ENCODE measurements at places on chromosomes 3 and 15.

- DNase-seq, result no peak
Measured at GRCh38 chr3:100882571-100882984, 110.6 kb downstream of the ABI3BP start.

DNA sequence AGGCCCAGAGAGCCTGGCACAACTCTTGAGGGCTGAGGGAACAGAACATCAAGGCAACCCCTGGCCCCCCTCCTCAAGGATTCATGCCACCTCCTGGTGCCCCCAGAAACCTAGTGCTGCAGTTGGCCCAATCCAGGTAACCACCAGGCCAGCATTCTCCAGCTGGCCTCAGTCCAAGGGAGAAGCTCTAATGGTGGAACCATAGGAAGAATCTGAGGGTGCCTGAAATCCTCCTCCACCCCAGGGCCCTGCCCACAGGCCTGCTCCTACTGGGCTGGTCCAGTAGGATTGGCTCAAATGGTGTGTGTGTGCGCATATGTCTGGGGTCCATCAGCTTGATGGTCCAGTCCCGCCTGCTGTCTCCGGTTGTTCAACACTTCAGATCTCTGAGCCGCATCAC is 7.7 kb downstream of the HYAL2 start:
- no peak for DNase-seq

GRCh38 chr3:64437131-64437530 is 211.9 kb upstream of the PRICKLE2 start:
- no peak for DNase-seq

- DNase-seq, result no peak
Measured at GRCh38 chr15:52158084-52158765, 33.0 kb downstream of the GNB5 start.

DNA sequence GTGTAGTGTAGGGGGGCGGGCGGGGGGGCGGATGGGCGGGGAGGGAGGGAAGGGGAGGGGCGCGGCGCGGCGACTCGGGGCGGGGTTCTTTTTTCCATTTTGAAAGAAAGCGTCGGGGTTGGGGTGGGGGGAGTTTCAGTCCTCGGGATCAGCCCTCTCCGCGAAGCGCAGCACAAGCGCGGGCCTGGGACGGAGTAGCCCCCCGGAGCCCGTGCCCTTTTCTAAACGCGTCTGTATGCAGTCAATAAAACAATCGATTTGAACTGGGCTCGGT is 6.1 kb downstream of the ISLR2 start:
- DNase-seq, result no peak

DNA sequence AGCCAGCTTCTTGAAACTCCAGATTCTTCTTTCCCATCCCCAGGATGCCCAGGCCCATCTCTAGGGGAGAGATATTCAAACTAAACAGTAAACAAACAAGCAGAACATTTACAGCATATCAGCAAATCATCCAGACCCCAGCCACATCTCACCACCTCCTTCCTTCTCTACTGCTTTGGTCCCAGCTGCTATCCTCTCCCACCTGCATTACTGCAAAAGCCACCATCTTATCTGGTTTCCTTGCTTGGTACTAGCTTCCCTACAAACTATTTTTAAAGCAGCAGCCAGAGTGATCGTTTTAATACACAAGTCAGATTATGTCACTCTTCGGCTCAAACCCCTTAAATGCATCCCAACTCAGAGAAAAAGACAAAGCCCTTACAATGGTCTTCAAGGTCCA is 4.8 kb downstream of the LYSMD2 start:
- no peak for DNase-seq

DNA sequence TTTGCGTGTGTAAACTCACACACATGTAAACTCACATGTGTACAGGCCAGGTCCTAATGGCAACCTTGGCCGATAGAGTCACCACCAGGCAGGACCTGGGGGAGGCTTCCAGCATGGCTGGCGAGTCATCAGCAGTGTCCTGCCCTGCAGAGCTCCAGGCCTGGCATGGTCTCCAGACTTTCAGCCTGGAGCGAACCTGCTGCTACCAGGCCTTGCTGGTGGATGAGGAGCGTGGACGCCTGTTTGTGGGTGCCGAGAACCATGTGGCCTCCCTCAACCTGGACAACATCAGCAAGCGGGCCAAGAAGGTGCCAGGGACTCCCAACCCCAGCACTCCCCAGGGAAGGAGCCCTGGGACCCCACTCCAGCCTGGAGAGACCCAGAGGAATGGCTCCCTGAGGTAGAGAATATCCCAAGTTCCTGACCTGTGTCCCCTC is 1.0 kb downstream of the SEMA3B start:
- DNase-seq, result no peak

DNA sequence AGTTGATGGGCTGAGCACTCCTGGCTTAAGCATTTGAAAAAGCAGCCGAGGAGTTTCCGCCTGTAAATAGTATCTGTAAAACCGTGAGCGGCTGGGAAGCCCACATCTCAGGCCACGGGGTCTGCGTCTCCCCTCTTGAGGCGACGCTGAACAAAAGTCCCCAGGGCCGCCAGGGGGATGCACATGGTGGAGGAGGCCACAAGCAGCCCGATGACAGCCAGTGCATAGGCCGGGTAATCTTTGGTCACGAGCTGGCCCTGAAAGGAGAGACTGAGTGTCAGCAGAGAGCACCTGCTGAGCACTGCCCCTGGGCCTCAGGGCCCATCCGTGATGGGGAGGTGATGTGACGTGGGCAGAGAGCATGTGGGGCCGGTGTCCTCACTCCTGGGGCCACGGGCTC is 37.5 kb downstream of the SLC6A20 start:
- no peak for DNase-seq

- no peak for DNase-seq
Measured at GRCh38 chr15:79930516-79930915, 33.7 kb upstream of the MTHFS start.

DNA sequence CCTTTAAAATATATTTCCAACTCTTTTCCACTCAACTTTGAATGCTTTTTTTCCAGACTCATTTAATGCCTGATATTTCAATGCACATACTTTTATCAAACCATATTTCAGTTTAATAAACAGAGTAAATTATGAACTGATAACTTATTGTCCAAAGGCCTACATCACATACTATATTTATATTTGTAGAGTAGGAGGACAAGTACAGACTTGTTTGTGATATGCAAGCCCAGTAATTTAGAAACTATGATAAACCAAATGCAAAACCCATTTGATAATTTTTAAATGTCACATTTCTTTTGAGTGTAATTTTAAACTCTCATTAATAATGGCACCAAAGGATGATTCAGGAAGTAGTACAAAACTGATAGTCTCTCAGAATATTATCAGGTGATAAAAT is 3.3 kb downstream of the RFX7 start:
- no peak for DNase-seq

GRCh38 chr15:76346669-76347481 is 10.3 kb downstream of the ISL2 start:
- DNase-seq, result no peak

- DNase-seq, result no peak
Measured at GRCh38 chr3:193145248-193145647, 95.8 kb upstream of the PLAAT1 start.

- DNase-seq, result no peak
Measured at GRCh38 chr15:99578809-99579208, 13.0 kb downstream of the MEF2A start.

GRCh38 chr3:62229211-62229610 is 144.1 kb downstream of the FEZF2 start:
- peak; percentile 72 for DNase-seq

- no peak for DNase-seq
Measured at GRCh38 chr3:50617911-50618481, 1.0 kb downstream of the MAPKAPK3 start.

DNA sequence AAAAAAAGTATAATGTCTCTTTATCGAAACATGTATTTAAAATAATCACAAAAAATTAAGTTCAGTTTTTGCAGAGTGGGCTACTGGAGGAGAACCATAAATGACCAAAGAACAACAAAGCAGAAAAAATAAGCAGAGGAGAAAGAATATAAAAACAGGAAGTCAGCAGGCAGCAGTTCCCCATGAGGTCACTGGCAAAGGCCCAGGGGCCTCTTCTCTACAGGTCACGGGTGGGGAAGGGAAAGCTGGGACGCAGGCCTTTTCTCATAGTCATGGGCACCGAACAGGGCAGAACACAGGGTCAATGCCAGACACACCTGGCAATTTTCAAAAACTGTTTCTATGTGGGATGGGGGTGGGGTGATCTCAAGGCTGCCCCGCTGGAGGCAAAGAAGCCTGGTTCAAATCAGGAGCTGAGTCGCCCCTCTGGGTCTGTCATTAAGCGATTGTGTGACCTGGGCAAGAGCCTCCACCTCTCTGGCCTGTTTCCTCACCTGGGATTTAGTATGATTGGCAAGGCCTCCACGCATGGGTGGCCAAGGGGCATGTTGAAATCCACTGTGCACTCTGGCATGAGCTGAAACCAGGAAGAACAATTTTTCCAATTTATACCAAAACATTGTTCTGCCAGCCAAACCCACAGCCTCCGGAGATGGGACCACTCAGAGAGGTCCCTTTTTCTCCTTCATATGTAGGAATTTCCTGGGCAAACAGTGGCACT is 43.8 kb upstream of the UACA start:
- no peak for DNase-seq

GRCh38 chr3:132378-132777 is 64.2 kb upstream of the CHL1 start:
- no peak for DNase-seq

GRCh38 chr15:83249030-83249343 is 35.5 kb downstream of the BNC1 start:
- DNase-seq, result no peak

DNA sequence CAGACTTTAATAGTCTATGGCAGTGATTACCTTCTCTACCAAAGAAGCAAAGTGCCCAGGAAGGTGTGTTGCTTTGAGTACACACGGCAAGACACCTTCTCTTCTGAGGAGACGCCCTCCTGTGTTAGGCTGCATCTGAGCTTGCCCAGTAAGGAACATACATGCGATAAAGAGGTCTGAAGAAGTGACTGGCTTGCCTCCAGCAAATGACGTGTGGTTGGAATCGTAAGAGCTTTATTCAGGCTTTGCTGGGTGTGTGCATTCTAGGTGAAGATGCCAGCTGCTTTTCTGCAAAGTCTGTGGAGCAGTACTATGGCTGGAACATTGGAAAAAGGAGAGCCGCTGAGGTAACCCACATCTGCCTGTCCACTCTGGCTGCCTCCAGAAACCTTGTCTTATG is 22.4 kb downstream of the MAP6D1 start:
- DNase-seq, result no peak

DNA sequence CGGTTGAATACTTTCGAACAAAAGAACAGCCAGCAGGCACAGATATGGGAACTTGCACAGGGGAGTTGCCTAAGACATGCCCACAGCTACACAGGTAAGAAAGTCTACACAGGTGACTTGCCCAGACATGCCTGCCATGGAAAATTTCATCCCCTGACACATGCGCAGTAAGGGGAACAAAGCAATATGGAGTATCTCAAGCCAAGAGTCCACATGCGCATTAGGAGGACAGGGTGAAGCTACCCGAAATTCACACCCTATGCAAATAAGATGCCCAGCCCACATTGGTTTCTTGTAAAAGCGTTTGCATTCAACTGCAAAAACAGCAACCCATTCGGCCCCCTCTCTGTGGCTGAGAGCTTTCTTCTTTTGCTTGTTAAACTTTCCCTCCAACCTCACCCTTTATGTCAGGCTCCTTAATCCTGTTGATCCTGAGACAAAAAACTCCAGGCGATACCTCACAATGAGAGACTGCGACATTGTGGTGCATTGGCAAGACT is 49.3 kb upstream of the TRPM1 start:
- DNase-seq, result no peak

GRCh38 chr3:49410066-49410845 is 1.5 kb downstream of the RHOA start:
- no peak for DNase-seq

GRCh38 chr3:133089906-133090485 is 51.8 kb downstream of the TMEM108 start:
- DNase-seq, result no peak

- DNase-seq, result no peak
Measured at GRCh38 chr3:33722626-33723370, 4.7 kb upstream of the CLASP2 start.

DNA sequence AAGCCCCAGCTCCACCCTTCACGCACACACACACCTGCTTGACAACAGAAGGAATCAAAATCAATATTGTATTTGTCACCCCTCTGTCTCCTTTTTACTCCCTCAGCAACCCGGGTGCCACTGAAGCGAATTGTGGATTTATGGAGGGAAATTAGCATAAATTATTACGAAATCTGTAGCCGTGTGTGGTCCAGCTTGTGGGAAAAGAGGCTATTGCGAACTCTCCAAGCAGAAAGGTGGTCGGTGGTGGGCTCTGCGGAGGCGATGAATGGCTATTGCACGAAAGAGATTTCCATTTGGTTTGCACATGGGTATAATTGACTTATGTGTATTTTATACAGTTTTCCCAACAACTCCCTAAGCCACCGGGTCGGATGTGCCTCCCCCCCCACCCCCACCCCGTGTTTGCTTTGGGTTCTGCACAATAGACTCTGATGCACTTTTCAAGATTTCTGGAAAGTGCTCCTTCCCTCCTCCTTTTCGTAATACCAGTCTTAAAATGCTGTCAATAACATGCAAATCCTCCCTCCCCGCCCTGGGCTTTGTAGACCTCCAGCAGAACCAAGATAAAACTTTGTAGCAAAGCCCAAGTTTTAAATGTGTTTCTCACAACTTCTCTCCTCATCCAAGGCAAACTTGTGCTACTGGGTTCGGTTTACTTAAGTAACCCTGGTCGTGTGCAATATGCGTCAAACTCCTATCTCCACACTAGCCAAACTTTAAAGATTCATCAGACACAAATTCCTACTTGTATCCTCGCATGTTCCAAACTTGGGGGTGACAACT is 3.1 kb upstream of the FOXB1 start:
- no peak for DNase-seq

DNA sequence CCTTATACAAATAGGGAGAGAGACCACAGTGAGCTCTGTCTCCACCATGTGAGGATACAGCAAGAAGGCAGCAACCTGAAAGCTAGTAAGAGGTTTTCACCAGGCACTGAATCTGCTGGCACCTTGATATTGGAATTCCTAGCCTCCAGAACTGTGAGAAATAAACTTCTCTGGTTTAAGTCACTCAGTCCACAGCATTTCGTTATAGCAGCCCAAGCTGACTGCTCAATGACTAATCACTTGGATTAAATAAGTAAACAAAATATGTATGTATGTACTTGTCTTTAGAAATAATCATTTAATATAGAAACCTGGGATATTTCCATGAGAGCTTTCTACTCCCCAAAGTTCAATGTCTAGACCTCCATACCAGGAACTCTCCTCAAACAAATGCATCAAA is 162.0 kb downstream of the IMPG2 start:
- no peak for DNase-seq

DNA sequence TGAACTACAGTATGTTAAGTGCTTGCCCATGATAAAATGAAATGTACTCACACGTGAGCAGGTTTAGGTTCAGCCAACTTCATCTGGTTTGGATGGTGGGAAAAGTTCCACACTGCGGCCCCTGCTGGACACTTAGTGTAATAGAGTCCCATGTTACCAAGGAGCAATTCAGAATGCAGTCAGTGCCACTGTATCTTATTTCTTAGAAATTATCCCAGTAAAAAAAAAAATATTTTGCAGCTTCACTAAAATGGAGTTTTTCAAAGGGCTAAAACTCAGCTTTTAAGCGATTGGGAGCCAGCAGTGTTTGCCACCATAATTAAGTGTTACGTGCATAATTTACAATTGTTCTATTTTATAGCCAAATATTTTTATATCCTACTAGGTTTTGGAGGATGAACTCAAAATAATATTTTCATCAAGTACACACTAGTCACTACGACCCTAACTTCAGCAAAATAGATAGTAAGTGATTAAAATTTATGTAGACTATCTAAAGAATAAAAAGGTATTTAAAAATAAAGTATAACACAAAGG is 371.7 kb upstream of the GBE1 start:
- peak; percentile 31 for DNase-seq

- DNase-seq, result no peak
Measured at GRCh38 chr15:79778378-79778990, 118.3 kb downstream of the MTHFS start.

Measured in NCI-H1092 treated with DMSO at 0.1 percent for 48 hours (cell line).